ENCODE measurements at places on chromosomes 11 and 22.
A peak's percentile ranks its signal among the peaks of the same experiment; 100 is the strongest.

DNA sequence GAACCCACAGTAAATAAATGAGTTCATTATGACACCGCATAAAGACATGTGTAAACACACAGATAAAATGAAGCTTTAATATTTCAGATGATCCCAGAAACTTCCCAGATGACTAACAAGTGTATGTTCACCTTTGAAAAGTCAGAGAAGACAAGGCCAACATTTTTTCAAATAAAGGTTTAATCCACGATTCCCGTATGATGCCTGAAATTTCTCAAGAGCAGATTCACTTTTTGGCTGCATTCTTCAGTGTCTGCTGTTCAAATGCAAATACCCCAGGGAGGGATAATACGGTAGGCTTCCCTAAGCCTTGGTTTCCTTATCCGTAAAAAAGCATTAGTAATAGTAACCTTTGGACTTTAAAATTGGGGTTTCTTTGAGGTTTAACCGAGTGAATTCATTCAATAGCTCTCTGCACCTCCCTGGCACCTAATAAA lies 62.5 kb downstream of the SYTL2 start:
- no peak for DNase-seq

- peak; percentile 64 for DNase-seq
Observed at GRCh38 chr11:62601122-62601371, 618 bp downstream of the MTA2 start.

GRCh38 chr22:23103199-23103954 lies 33.1 kb downstream of the GNAZ start:
- DNase-seq, result no peak

- DNase-seq, result no peak
Observed at GRCh38 chr11:61698173-61698948, 18.2 kb downstream of the DAGLA start.

- peak; percentile 89 for DNase-seq
Observed at GRCh38 chr22:36860821-36861659, at the start of gene NCF4. Gene NCF4, plus strand, starts transcription at chr22:36861006. Its CDS starts 166 bp downstream, at chr22:36861172.

DNA sequence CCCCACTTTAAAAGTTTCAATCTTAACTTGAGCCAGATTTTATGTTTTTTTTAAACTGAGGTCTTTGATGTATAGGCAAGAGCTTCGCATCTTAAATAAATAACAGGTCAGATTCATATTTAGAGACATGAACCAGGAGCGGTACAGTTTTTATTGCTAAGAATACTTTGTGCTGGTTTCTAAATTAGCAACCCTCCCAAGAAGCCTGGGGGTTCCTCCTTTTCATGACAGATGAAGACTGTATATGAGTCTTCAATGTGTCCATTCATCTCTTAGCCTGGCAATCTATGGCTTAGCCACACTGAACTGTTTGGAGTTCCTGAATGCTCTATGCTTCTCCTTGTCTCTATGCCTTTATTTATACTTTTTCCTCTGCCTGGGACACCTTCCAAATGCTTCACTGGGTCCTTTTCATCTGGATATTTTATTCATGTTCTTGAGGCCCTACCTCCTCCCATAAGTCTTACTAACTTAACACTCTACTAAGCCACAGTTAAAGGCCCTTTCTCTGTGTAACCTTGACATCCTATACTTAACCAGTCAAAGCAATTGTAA lies 338.6 kb downstream of the INSC start:
- DNase-seq, result no peak

- DNase-seq, result no peak
Observed at GRCh38 chr11:122103321-122103720, 12.7 kb downstream of the BLID start.

GRCh38 chr11:98740321-98740720 lies 280.4 kb upstream of the CNTN5 start:
- no peak for DNase-seq

DNA sequence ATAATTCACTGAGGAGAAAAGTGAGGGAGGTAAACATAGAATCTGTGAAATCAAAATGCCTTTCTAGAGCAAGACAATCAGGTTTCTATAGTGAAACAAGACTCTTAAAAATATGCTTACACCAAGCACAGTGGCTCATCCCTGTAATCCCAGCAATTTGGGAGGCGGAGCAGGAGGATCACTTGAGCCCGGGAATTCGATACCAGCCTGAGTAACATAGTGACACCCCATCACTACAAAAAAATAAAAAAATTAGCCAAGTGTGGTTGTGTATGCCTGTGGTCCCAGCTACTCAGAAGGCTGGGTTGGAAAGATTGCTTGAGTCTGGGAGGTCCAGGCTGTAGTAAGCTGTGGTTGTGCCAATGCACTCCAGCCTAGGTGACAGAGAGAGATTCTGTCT lies 43.2 kb upstream of the ME3 start:
- DNase-seq, result no peak

DNA sequence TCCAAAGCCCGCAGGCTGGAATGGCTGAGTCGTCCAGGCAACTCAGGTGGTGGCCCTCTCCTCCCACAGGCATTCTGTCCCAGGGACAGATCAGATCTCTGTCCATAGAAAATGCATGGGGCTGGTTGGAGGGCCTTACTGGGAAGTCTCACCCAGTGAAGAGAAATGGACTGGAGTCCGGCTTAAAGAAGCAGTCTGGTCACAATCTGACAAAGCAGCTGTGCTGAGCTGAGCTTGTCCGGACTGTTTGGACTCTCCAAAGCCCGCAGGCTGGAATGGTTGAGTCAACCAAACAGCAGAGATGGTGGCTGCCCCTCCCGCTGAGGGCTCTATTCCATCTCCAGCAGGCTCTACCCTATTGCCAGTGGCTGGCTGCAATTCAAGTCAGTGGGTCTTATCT lies 14.4 kb upstream of the DEPDC7 start:
- DNase-seq, result no peak

- no peak for DNase-seq
Observed at GRCh38 chr11:134687548-134687947, 275.5 kb upstream of the B3GAT1 start.

- no peak for DNase-seq
Observed at GRCh38 chr11:65036931-65037330, 4.1 kb upstream of the SAC3D1 start.

GRCh38 chr22:49855251-49855911 lies 1.7 kb downstream of the ZBED4 start:
- DNase-seq, result no peak

DNA sequence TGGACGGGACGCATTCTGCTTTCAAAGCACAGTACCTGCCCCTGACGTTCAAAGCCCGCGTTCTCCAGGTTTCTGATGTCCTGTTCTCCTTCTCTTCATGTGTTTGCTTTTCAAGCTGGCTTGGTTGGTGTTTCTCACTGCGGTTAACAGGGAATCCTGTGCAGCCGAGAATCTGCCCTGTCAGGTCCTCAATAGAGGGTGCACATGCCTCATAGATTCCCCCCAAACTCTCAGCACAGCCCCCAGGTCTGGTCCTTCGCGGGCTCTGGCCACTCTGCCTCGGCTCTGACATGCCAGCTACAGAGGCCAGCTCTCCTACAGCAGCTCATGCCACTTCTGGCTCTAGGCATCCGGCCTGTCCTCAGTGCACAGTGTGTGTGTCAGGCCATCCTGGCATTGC lies 1343.8 kb downstream of the TBC1D22A start:
- DNase-seq, result no peak

All from activated CD4-positive, alpha-beta T cell treated with anti-CD3 and anti-CD28 coated beads, Interleukin-2, Interleukin-6, amounts not matched to agents 100 ng/mL and 50 ng/mL, durations not matched to agents 16 hours and 8 hours (primary cell).